ENCODE measurements at places on chromosomes 7 and 10.

- DNase-seq: no peak
These were observed 84.6 kb downstream of the ICA1 start for GRCh38 chr7:8177109-8177933.

GRCh38 chr10:12589791-12590190 is 240.4 kb downstream of the CAMK1D start:
- no peak for DNase-seq

DNA sequence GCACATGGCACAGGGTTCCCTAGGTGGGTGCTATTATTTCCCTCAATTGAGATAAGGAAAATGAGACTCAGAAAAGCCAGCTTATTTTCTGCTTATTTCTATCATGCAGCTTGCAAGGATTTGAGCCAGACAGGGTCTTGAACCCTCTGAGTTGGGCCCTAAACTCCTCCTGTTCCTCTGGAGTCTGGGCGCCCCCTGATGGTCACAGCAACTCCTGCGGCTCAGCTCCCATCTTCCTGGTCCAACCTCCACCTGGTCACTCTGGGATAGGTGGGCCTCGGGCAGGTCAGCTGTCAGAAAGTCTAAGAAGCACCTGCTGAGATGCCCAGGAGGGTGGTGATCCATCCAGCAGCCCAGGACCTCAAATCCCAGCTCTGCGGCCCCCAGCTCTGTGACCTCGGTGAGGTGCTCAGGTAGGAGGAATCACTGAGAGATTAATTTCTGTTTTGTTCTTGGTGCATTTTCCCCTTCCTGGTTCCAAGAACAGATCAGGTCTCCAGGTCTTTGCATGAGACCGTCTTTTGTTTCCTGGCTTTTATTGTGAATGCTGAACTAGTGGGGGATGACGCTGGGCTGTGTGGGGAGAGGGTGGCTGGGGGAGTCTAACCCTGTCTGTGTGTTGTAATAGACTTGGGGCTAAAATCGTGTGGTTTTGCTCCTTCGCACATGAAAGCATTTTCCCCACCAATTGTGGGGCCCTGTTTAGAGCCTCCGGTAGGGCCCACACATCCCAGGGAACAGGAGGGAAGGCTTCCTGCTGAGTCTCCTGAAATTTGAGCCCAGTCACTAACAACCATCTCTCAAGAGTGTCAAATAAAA is 32.8 kb downstream of the TMEM130 start:
- no peak for DNase-seq

DNA sequence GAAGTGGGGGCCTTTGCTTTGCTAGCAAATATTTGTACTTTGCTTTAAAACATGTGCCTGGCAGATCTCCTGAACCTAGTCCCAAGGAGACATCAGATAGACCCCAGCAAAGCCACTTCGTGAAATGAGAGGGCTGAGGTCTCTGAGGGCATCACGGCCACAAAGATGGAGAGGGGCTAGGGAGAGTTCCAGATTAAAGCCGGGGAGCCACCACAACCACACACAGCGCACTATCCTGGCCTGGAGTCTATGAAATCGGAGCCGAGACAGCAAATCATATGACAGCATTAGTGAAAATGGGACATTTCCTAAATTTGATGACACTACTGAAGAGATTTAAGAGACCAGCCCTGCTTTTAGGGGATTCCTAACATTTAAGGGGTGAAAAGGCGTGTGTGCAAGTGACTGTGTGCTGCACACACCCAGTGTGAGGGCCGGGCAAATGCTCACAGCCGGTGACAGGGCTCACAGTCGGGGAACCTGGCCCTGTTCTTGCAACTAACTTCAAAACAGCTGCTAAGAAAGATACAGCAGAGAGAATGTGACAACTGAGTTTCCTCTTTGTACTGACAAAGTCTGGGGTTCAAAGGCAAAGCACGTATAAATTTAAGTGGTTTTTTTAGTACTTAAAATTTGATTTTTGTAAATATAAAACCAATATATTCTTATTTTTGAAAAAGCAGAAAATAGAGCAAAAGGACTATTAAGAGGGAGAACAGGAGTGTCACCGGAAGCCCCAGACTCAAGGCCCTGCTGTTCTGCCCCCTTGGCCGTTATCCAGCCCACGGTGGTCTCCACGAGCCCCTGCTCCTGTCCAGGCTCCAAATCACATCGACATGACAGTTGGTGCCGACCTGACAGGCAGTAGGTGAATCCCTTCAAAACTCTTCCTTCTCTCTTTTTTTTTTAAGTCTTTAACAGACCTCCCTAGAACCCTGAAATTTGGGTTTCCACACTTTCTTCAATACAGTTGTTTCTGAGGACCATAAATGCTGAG is 49.5 kb downstream of the VIPR2 start:
- no peak for DNase-seq

DNA sequence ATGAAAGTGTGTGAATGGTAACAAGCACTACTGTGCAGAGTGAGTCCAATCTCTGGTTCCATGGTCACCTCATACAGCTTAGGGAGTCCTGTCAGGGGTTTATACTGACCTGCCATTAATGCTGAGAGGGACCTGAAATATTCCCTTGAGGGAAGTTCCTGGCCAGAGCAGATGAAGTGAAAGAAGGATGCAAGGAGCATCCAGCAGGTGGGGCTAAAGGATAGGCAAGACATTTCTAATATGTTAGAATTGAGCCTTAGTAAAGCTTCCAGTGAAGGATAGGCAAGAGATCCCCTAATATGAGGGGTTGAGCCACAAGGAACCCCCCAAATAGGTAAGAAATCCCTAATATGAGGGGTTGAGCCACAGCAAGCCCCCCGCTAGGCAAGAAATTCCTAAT is 25.5 kb upstream of the FAM221A start:
- no peak for DNase-seq

DNA sequence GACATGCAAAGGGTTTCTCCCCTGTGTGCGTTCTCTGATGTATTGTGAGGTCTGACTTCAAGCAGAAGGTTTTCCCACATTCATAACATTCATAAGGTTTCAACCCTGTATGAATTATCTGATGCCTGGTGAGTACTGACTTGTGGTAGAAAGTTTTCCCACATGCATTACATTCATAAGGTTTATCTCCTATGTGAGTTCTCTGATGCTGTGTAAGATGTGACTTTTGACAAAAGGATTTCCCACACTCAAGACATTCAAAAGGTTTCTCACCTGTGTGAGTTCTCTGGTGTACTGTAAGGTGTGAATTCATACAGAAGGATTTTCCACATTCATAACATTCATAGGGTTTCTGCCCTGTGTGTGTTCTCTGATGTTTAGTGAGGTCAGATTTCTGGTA is 45.1 kb downstream of the ZNF33B start:
- DNase-seq: no peak
